ENCODE measurements at places on chromosomes 7 and 10.

GRCh38 chr10:122162671-122163173 lies 108.4 kb upstream of the BTBD16 start:
- DNase-seq = peak; percentile 80

- DNase-seq = no peak
Measured at GRCh38 chr10:26057466-26057865, 123.4 kb downstream of the MYO3A start.

DNA sequence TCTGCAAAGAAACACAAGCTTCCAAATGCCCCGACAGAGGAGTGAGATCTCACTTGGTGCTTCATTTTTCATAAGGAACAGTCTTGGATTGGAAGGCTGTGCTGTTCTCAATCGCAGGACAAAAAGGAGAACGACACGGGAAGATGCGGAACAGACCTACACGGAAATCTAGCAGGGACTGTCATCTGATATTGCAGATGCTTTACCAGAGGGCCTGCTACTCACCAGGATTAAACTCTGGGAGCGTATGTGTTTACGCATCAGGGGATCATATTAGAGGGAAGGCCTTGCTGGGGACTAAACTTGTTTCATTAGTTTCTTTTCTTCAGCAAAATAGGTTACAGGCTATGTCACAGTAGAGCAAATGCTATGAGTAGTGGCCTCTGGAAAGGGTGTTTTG lies 82.8 kb upstream of the EEPD1 start:
- DNase-seq = no peak

GRCh38 chr7:6157685-6158423 lies 114.6 kb downstream of the CYTH3 start:
- DNase-seq = no peak

DNA sequence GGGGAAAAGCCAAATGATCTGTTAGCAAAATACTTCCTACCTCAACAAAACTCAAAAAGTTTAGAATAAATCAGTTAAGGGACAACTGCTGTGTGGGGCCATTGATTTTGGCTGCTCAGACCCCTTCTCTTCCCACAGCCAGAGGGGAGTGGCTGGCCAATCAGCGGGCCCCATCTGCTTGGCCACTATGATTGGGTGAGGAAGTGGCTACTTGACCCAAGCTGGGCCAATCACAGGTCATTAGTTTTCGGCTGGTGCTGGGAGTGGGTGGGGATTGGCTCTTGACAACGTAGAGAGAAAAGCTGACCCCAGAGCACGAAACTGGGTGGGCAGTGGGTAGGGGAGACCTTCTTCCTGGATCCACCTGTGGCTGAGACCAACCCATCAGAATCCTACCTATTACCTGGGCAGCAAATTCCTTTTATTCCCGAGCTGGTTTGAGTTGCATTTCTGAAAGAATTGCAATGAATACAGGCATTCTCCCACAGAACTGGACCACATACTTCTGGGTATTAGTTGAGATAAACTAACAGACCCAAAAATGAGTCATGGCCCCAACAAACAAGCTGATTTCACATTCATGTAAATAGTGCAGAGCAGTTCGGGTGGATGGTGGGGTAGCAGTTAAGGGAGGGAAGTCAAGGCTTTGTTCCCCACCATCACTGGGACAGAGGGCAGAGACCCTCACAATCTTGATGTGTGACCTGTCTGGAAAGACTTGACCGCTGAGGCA lies 35.6 kb upstream of the HMX3 start:
- DNase-seq = no peak

Measured in islet precursor cell (in vitro differentiated cells).